NCI-H146 (cell line): ENCODE measurements at places on chromosomes 16 and 17.

DNA sequence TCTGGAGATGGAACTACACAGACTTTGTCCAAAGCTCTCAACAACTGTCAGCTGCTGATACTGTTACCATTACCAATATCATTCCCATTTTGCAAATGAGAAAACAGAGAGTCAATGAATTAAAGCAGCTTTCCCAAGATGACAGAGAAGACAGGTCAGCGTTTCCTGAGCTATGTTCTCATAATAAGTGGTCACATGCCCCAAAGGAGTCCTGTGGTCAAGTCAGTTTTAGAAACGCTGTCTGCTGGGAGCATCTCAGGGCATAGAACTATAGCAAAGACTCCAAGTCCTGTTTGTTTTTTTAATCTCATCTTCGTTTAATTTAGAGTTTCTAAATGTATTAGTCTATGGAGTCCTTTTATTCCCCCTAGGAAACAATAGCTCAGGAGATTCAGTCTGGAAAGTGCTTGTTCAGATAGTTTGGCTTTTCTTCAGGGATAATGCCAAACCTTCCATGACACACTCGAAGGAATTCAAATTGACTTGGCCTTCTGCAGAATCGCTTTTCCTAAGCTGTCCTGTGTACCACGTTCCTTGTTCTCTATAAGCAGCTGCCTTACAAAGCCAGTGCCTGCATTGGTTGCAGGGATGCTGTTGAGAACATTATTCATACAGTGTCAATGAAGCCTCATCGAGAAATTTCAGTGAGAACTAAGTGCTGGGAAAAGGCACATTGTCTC is 12.1 kb downstream of the CCDC42 start:
- no peak for DNase-seq

DNA sequence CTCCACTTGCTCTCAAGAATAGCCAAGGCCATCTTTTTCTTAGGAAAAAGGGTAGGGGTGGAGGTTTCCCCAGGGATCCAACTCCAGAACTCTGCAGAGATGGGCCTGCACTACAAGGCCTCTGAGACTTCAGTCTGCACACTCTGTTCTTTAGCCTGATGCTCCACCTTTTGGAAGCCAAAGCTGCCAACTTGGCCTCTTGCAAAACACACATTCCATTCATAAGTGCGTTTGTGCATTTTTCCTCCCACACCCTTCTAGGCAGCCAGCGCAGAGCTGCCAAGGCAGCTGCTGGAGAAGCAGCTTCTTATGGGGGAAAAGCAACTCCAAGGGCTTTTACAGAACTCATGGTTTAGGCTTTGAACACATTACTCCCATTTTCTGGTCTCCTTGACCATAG is 45.3 kb downstream of the REXO5 start:
- DNase-seq, result no peak

DNA sequence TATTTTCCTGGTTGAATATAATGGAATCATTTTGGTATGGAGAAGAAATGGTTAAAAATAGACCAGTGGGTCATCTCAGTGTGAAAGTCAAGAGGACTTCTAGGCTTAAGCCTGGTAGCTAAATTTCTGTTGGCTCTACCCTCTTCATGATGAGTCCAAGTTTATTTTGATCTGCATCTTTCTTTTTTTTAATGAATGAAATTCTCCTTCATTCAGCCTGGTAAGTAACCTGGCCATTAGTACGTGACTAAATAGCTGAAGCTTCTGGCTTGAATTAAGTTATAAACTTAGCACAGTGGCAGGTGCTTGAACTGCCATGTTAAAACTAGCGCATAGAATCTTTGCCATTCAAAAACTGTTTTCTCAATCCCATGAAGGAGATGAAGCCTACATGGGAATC is 28.0 kb downstream of the NF1 start:
- no peak for DNase-seq

GRCh38 chr17:7873051-7873450 is 15.2 kb downstream of the CYB5D1 start:
- DNase-seq, result no peak

DNA sequence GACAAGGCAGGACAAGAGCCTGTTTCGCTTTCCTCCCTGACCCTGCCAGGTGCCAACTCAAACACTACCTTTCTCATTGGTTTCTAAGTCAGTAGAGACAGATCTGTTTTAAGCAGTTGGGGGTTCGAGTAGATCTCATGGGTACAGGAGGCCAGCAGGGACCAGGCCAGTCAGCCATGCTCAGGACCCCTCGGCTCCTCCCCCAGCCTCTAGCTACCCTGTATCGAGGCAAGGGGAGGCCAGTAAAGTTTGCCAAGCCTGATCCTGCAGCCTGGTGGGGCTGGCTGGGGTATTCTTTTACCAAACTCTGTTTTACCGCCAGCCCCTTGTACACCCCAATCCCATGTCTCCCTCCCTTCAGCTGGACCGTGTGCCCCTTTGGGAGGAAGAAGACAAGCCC is 26.6 kb downstream of the OR1D5 start:
- DNase-seq, result no peak

DNA sequence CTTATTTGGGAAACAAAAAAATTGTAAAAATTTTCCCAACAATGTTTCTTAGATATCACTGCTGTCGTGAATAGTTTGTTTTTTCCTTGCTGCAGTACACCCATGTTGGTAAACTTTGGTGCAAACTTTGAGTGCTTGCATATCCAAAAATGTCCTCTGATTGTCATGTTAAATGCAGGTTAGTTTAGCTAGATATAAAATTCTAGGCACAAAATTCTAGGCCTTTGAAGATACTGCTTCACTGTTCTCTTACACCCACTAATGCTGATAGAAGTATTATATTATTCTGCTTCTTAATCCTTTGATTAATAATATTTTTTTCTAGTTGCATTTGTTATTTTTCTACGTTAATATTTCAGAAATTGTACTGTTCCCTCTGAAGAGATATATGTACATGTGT is 16.1 kb downstream of the TOM1L1 start:
- DNase-seq, result no peak

DNA sequence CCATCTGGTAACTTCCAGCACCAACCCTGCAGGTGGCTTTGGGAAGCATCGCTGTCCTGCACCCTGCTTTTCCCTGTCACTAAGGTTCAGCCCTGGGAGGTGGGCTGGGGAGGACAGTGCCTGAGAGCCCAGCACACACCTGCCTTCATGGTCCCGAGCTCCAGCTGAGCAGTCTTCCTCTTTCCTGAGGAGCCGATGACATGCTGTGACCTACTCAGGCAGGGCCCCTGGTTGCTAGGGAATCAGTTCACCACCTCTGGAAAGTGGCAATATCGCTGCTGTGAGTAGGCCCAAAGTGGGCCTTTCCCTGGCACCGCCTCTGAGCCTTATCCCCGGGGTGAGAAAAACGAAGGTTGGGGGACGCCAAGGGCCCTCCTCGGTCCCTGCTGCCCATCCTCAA is 17.9 kb downstream of the ST3GAL2 start:
- peak; percentile 74 for DNase-seq
